Left hindlimb (tissue), 1 donor: ENCODE measurements at places on chromosomes 12 and 14.
A peak's percentile ranks its signal among the peaks of the same experiment; 100 is the strongest.

DNA sequence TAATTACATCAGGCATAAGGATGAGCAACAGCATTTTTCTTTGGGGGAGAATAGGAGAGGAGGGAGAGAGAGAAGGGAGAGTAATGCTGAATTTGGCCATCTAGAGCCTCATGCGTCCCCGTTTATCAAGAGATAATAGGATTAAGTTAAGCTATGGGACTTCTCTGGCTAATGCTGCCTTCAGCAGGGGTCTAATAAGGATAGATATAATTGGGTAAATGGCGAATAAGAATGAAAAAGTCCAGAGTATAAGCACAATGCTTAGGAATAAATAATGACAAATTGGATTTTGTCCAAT, 470.0 kb downstream of the EGLN3 start:
- DNase-seq, result no peak

GRCh38 chr12:68007466-68007865, 18.2 kb downstream of the IFNG-AS1 start:
- DNase-seq, result no peak

GRCh38 chr12:12450043-12450471, 93.2 kb downstream of the BORCS5 start:
- no peak for DNase-seq

DNA sequence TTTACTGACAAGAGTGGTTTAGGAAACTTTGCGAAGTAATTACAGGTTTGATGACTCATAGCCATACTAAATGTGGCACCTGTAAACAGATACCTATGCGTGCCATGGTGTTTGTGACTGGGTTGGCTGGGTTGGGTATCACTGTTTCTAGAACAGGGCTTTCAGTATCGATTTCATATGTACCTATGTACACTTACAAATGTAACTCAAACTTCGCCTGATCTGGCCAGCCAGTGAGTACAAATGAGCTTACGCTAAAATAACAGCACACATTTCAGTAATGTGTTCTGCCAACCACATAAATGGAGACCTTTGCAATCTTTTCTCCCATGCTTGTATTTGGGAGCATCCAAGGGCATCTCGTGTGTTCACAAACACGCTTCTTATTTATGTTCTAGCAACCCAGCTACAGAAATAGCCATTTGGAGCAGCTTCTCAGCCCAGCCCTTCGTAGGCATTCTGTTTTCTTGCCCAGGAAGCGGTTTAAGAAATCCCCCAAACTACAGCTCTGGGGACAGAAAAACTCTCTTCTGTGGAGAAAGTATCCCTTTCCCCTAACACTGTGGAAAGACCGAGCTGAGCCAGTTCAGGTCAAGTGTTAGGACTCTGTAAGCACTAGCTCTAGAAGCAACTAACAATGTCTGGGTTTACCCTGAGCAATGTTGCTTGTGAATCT, 42.3 kb upstream of the MDM1 start:
- no peak for DNase-seq

GRCh38 chr12:55037351-55037987, 17.7 kb downstream of the NEUROD4 start:
- peak; percentile 29 for DNase-seq

- DNase-seq, result no peak
These were observed 158.2 kb upstream of the NTF3 start for GRCh38 chr12:5273709-5274108.

GRCh38 chr14:96207686-96208085, 3.0 kb downstream of the BDKRB2 start:
- DNase-seq, result no peak

DNA sequence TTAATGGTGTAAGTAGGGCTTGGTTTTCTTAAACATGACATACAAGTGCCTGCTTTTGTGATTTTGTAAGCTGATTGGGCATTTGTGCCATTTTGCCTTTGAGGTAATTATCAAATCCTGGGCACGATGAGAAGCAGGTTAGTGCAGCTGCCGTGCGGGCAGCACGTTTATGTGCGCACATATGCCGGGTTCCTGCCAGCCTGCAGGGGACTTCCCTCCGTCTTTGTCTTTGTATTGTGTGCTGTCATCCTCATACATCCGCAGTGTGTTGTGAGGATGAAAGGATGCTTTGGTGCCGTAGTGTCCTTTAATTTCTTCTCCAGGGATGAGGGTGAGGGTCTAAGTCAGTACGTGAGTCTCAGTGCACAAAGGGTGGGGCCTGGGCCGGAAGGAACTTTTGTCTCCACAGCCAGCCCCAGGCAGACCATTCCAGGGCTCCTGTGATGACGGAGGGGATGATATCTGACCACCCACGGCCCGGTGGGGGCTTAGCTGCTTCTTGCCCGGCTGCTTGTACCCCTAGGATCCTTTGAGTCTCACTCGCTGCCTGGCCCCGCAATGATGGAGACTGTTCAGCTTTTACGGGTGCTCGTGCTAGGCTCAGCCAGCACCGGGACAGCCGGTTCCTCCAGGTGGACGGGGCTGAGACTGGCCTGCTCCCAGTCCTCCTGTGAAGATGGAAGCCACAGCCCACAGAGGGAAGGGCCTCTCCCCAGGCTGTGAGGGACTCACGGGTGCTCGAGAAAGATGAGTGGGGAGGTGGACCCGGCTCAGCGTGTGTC, 54.6 kb downstream of the ADGRD1 start:
- DNase-seq, result no peak

- no peak for DNase-seq
These were observed 604 bp downstream of the GLIPR1 start for GRCh38 chr12:75481013-75481705.

DNA sequence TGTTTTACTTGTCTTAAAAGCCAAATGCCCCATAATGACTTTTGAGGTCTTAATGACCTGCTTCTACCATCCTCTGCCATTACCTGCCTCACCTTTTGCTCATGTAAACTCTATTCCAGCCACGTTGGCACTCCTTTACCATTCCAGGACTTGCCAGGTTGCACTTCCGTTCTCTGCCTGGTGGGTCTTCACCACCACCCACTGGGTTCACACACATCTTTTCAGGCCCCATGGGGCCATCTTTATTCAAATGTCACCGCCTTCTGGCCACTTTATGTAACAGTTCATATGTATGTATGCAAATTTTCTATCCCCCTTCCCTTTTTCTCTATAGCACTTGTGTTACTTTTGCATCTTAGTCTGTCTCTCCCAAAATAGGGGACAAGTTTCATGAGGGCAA, 57.7 kb downstream of the ATP2A2 start:
- no peak for DNase-seq

DNA sequence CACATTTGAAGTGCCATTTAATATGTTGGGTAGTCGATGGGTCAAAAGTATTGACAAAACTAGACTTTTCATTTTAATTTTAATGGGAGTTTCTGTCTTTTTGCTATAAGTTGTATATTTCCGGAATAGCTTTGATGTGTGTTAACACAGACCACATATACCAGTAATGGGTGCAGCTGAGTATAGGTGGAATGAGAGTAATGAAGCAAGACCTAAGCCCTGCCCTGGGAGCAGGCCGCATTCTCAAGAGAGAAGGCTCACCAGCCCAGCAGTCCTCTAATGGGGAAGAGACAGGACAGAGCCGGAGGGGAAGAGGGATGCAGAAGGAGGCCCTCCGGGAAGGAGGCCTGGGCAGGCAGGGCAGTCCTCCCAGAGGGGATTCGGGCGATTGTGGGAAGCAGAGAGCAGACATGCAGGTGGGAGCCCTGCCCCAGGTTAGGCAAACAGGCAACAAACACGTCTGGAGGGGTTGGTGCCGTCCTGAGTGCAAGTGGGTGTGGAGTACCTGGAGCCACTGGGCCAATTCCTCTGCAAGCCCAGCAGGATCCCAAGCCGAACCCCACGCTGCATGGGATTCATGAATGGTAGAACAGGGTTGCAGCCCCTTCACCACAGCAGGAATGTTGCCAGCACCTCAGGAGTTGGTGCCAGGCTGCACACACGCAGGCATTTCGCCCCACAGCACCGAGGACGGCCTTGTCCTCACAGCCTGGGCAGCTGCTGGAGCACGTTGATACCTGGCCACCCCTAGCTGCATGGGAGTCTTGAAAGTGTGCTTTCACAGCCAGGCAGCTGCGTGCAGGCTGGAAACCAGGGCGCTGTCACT, 7.8 kb downstream of the CKB start:
- no peak for DNase-seq

- no peak for DNase-seq
These were observed 149.0 kb downstream of the AKAP6 start for GRCh38 chr14:32478050-32478449.

- DNase-seq, result no peak
These were observed 3.9 kb downstream of the CEBPE start for GRCh38 chr14:23115039-23115731.

DNA sequence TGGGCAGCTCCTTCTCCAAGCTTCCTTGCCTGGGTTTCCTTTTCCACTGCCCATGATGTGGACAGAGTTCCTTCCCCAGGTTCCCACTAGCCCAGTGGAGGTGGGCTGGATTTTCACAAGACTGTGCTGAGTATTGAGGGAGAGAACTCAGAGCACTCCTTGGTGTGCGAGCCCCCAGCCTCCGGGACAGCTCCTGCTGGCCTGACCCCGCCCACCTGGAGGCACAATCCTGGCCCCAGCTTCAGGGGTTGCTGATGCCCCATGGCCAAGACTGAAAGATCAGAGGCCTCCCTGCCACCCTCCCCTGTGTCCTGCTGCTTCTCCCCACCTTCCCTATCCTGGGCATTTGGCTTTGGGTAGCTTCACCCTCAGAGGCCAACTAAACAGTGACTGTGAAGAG, 7.7 kb downstream of the KCNH3 start:
- no peak for DNase-seq

- DNase-seq, result no peak
These were observed 192.0 kb downstream of the CHST11 start for GRCh38 chr12:104648756-104649155.

- no peak for DNase-seq
These were observed 5.5 kb downstream of the LUM start for GRCh38 chr12:91105807-91106206.

DNA sequence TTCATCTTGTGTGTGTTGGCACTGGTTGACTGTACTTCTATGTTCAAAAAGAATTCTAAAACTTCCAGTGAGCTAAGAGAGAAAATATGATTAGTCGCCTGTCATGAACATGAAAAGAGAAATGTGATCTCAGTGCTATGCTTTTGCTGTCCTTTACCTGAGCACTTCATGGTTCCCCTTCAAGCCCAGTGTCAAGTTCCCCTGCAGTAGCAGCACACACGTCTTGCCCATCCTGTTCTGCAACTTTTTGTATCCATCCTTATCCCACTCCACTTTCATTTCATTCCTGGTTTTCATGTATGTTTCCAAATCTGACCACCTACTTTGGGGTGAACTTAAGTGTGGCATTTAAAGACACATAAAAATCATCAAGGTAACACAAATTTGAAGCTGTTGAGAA, 848.0 kb upstream of the USP15 start:
- DNase-seq, result no peak

- no peak for DNase-seq
These were observed 13.9 kb downstream of the PSMA6 start for GRCh38 chr14:35306114-35306513.

- DNase-seq, result no peak
These were observed 447.2 kb downstream of the SOX5 start for GRCh38 chr12:23502259-23502658.

- no peak for DNase-seq
These were observed 35.9 kb downstream of the FLRT2 start for GRCh38 chr14:85565862-85566296.

DNA sequence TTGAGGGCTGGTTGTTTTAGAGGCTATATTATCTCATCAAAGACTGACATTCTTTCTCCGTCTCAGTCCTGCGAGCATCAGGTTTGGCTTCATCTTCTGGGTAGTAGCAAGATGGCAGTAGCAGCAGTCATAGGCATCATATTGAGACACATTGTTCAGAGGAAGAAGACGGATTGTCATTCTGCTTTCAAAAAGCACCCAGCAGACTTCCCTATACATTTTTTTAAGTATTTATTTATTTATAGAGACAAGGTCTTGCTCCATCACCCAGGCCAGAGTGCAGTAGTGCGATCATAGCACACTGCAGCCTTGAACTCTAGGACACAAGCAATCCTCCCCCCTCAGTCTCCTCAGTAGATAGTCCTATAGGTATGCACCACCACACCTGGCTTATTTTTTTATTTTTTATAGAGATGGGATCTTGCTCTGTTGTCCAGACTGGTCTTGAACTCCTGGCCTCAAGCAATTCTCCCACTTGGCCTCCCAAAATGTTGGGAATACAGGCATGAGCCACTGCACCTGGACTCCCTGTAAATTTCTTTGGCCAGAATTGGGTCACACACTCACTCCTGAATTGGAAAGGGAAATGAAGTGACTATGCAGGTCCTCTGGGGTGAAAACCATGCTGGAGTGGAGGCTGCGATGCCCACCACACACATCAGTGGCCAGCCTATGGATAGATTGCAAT, 125.4 kb downstream of the SLC38A6 start:
- no peak for DNase-seq

GRCh38 chr12:118391424-118391823, 15.1 kb downstream of the SUDS3 start:
- DNase-seq, result no peak

DNA sequence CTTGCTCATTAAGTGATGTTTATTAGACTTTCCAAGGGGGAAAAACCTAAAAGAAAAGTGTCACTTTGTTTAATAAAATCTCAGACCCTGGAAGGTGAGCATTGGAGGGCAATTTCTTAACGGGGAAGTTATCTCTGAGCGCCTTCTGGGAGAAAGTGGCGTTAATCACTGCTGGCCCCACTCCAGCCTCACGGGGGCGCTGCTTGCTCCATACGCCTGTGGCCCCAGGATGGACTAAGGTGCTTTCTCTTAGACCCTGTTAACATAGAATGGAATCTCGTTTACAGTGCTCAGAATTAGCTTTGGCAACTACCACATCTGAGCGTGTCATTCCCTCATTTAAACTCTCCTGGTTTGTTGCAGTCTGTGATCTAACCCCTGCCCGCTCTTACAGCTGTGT, 16.4 kb upstream of the PRIMA1 start:
- no peak for DNase-seq

DNA sequence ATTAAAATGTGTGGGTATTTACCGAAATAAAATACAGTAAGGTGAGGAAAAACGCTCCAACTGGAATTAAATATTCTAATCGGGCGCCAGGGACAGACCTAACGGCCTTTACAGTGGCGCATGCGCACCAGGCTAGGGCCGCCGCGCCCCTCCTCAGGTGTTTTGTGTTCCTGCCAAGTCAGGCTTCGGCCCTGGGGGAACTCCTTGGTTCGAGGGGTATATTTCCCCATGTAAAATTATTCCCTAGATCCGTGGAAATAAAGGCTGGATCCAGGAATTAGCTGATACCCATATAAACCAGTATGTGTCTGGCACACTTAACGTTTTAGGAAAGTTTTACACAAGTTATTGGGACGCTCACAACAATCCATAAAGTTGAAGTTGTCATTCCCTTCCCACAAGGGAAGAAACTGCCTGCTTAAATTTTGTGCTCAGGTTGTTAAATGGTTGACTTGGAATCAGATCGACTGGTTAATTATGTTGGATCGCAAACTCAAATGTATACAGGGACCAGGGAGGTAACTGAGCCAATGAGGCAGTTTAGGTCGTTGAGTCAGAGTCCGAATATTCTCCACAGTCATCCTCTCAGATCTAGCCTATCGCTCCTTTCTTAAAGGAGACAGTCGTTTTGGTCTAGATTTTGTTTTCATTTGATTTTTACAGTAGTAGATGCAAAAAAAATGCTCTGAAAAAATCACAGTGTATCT, 621 bp upstream of the ANAPC7 start:
- peak; percentile 70 for DNase-seq

- peak; percentile 74 for DNase-seq
These were observed 65.4 kb downstream of the CLMN start for GRCh38 chr14:95254288-95254687.

- DNase-seq, result no peak
These were observed 324.5 kb downstream of the PCNX1 start for GRCh38 chr14:71231521-71232393.
